Fibroblast of skin of right biceps (primary cell): ENCODE measurements at places on chromosomes 11 and 22.

- DNase-seq = no peak
Observed at GRCh38 chr11:11672789-11673188, 51.0 kb upstream of the GALNT18 start.

DNA sequence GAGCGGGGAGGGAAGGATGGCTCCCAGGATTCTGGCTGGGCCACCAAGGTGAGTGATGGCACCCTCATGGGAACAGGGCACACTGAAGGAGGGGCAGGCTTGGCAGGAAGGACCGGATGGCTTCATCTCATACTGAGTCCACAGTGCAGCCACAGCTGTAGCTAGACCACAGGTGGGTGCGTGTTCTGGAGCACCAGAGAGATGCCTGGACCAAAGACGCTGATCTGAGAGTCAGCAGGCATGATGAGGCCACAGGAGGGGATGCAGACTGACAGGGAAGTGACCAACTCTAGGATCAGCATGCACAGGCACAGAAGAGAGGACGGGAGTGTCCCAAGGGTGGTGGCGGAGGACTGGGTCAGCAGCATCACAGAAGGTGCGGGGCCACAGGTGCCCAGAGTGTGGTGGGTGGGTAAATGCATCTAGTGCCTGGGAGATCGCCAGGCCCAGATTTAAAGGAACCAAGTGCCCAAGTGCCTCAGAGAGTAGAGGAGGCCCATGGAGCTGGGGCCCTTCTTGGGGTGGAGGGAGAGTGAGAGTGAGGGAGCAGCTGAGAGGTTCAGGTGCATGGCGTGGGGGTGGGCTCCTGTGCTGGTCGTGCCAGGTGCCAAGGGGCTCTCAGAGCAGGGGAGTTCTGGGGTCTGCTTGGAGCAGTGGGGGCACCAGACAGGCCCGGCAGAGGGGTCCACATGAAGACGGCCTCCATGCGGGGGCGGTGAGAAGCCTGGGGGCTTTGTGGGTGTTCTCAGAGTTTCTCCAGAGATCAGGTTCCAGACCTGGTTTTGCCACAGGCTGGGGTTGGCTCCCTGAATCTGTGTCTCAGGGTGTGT lies 113.7 kb downstream of the CEP164 start:
- DNase-seq = no peak

DNA sequence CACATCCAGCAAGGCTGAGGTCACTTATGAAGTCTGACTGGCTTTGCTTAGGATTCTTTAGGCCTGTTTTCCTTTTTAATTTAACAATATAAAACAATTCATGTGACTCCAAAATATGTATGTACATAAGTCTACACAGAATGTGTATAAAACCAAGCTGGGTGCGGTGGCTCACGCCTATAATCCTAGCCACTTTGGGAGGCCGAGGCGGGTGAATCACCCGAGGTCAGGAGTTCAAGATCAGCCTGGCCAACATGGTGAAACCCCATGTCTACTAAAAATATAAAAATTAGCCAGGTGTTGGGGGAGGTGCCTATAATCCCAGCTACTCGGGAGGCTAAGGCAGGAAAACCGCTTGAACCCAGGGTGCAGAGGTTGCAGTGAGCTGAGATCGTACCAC lies 83.1 kb downstream of the SHANK2 start:
- DNase-seq = no peak

DNA sequence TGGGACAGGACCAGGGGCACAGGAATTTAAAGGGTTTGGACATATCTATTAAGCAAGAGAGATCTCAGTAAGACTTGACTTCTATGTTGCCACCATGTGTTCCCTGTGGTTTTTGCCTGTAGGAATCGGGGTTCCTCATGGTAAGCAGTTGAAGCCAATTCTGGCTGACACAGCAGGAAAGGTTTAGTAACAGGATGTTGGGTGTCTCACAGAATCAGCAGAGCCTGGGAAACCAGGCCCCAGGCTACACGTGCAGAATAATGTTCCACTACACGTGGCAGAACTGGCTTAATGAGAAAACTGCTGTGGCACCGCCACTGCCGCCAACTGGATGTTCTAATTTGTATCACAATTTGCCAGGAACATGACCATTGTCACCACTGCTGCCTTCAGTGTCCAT lies 264.6 kb upstream of the PLET1 start:
- DNase-seq = peak; percentile 41

DNA sequence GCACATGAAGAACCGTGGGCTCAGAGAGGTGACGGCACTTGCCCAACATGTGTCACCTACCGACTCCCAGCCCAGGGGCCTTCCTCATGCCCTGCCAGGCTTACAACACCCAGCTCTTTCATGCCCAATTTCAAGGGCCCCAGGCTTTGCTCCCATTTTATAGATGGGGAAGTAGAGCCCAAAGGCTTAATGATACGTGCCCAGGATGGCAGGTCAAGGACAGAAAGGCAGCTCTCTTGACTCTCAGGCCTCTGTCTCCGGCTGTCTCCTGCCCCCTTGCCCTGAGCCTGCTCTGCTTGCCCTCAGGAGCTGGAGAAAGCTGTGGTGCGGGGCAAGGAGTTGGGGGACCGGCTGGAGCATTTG lies 9.0 kb downstream of the CCDC88B start:
- no peak for DNase-seq

- DNase-seq = peak; percentile 42
Observed at GRCh38 chr11:109914809-109915653, 178.2 kb upstream of the ZC3H12C start.

DNA sequence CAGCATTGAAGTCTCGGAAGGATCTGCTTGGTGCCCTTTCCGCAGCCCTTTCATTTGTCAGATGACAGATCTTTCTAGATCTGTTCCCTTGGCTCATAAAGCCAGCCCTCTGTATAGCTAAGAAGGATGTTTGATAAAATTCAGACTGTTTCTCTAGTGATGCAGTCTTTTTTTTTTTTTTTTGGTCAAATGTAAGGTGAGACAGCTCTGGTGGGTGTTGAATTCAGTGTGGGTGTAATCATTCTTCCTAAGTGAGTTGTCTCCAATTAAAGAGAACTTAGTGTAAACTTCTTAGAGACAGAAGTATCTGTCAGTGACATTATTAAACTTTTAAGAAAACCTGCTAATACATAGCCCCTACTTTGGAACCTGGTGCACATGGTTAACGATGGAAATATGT lies 53.3 kb downstream of the AAMDC start:
- no peak for DNase-seq

GRCh38 chr11:65793144-65793581 lies 6.3 kb downstream of the OVOL1 start:
- no peak for DNase-seq

DNA sequence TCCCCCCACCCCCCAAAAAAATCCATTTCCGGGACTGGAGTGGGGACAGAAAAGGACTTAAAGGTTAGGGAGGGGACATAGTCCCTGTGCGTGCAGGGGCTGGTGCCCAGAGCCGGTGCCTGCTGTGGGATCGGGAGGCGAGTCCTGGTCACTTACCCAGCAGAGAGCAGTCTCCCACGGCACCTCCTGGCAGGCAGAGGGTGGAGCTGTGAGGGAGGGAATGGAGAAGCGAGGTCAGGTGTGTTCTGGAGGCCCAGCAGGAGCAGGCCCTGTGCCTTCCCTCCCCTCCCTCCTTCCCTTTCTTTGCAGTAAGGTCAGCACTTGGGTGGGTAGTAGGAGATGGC lies 28.4 kb downstream of the SHANK3 start:
- no peak for DNase-seq

DNA sequence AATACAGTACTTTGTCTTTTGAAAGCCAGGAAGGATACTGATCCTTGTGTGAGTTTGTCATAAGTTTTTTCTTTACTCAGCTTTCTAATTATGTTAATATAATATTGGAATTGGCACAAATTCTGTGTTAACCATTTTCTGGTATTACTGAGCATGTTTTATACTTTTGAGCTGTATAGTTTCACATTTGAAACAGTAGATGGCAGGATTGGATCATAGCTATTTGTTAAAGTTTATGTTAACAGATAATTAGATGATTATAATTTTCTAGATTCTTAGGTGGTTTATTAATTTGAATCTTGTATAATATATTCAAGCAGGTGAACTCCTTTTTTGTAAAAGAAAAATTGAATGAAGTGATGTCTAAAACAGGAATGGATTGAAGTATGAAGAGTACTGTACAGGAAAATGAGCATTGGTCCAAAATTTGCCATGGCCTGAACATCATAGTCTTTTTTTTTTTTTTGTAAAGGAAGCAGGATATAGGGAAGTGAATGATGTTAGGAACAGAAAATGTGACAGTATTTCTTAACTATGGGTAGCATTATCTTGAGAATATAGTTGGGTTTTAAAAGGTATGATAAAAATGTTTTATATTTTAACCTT lies 102.0 kb downstream of the CYP2R1 start:
- DNase-seq = no peak

- no peak for DNase-seq
Observed at GRCh38 chr11:35049859-35050531, 89.0 kb upstream of the CD44 start.

DNA sequence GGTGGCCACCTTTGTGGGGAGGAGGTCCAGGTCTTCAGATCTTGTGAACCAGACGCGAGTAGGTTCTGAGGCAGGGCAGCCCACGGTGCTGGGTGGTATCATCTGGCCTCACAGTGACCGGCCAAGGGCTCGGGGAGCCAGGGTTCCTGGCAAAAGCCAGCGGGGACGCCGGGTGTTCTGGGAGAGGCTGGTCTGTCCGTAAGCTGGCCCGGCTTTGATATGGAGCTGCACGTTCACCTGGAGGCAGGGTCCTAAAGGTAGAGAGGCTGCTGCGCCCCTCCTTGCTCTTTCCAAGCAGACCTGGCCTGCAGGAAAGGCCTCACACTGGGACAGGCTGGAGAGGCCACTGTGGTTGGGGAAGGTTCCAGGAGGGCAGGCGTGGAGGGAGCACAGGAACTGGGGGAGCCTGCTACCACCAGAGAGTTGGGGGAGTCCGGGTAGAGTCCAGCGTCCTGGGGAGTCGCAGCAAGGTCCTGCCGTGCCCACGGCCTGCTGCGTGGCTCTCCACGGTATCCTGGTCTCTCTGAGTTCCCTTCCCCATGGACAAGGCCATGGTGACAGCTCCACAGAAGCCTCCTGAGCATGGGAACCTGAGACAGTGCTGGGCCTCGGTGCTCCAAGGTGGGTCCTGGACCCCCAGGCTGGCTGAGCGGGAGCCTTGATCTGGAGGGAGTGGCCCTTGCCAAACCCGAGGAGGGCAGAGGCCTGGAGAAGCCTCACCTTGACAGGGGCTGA lies 452.4 kb upstream of the B3GAT1 start:
- no peak for DNase-seq

DNA sequence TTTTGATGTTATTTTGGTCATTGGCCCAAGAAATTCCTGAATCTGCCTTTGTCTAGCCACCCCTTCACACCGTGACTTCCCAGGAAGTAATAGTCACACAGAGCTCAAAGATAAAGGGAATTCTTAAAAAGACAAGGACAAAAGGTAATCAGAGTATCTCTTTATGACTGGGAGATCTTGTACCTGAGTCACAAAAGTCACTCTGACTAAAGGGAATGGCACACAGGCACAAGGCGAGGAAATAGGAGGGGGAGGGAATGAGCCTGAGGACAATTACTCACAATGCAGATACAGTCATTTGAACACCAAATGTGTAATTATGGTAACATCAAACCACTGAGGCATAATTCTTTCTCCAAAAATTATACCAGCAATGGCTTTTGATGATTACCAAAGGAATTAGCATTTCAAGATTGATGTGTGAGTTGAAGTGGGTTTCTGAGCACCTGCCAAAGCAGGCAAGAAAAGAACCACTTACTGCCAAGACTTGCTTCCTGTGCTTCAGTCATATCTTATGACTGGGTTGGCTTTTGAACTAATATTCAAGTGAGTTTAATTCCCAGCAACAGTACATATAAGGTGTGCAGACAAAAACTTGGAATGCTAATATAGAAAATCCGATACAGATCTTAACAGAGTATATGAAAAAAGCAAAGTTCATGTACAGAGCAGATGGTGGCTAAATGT lies 856.4 kb downstream of the LRRC4C start:
- DNase-seq = no peak

DNA sequence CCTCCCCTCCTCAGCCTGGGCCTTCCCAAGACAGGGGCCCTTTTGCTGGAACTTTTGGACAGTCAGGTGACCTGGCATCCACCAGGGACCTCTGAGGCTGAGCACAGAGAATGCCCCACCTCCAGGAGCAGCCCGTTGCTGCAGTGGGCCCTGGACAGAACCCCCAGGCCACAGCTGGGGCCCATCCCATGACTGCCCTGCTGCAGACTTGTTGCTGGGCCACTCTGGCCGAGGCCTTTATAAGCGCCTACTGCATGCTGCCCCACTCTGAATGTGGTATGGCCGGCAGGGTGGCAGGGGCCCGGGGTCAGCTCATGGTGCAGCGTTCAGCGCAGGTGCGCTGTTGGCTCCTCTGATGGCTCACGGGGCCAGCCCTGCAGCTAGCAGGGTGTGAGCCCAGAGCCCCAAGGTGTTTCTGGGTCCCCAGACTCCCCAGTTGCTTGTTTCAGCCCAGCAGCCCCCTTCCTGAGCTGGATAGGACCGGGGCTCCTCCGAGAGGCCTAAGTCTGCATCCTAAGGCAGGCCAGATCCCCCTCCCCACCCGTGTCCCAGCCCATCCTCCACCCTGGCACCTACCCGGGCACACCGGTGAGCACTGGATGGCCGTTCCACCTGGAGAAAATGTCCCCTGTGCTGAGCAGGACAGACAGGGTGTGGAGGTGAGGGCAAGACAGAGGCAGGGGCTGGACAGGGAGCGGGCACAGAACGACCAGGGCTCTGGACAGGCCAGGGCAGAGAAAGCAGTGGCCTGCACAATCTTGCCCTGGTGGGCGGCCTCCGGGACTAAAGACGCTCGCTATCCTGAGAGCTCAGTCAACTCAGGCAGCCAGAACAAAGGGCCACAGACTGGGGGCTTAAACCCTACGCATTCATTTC lies 28.1 kb upstream of the TH start:
- no peak for DNase-seq

DNA sequence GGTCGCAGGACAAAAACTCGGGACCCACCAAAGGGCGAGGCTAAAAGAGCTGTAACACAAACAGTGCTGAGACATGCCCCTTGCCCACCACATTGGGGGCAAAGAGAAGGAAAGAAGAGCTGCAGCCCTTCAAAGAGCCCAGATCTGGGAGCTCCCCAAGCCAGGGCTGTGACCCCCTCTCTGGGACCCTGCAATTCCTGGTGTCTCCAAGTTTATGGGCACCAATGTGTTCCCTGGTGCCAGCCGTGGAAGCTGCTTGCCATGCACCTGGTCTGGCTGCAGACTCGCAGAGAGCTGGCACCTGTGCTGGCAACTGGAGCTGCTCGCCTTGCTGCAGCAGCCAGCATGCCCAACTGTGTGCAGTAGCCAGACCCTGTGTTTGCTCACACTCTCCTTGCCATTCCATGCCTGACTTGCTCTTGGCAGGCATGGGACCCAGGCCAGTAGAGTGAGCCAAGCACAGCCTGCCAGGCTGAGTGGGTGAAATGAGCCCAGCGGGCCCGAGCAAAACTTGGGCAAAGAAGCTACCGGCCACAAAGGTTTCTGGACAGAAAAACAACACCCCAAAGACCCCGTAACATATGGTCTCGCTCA lies 16.0 kb downstream of the RRP8 start:
- DNase-seq = no peak

DNA sequence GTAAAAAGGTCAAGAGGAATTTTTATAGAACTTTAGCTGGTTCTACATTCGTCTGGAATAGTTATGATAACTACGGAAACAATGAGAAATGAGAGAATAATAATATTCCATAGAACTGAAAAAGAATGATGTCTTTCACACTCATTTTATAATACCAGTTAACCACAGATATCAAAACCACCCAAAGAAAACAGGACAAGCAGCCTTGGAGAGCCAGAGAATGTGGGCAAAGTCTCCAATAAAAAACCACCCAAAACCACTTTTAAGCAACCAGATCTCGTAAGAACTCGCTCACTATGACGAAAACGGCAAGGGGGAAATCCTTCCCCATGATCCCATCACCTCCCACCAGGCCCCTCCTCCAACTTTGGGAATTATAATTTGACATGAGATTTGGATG lies 60.8 kb downstream of the ARHGAP32 start:
- DNase-seq = no peak
